ENCODE measurements at places on chromosomes 5 and 9. TPM values are rescaled to one million over a fixed set of nuclear protein-coding genes. Genes with fewer than 3 reads are reported as not detected.

DNA sequence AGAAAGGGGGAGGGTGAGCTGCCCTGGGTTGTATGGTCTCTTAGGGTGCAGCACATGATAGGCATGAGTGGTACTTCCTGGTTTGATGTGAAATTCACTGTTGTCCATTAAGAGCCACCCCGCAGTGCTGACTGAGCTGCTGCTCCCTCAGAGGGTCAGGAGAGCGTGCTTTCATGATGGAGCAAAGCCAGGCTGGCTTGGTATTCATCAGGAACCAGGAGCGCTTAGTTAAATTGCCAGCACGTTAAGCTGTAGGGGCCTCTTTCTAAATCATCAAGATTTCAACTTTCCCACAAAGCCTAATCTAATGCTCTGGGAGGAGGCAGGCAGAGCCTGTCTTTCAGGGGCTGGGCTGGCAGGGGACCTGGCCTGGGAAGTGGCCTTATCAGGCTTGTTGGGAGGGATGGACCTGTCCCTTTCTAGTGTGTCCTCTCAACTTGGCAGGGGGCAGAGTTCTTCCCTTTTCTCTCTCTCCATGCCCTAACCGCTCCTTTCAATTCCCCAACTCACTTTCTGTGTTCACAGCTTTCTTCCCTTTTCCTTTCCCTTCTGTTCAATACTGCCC, 7.9 kb downstream of the CYSTM1 start:
- no peak for DNase-seq

DNA sequence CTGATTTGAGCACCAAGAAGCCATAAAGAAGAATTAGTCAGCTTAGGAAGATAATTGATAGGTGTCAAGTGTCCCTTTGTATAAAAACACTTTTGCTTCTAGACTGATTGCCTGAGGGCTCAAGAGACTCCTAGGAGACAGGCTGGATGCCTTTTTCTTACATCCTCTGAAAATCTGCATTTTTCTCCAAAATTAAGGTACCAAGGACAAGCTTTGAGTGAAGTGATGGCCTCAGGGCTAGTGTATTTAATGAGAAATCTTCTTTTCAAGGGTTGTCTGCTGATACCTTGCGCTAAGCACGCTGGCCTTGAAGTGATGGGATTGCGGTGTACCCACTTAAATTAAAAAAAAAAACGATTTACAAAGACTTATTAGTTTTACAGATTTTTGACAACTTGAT, 304.0 kb downstream of the TLR4 start:
- no peak for DNase-seq

The UNC5A gene
- not detected for total RNA-seq

The SPZ1 gene
- total RNA-seq: not detected

Data from osteoblast (primary cell).